ENCODE measurements at places on chromosomes 2 and 18. TPM values are rescaled to one million over a fixed set of nuclear protein-coding genes. Genes with fewer than 3 reads are reported as not detected.

The SRD5A2 gene
- total RNA-seq = not detected

The SP5 gene
- total RNA-seq = not detected

The PPP1R1C gene
- 1.9 TPM for total RNA-seq

The FOXI3 gene
- not detected for total RNA-seq

The DYSF gene
- 0.55 TPM for total RNA-seq

The MRPL44 gene
- 46.9 TPM for total RNA-seq

The CXCR1 gene
- total RNA-seq = not detected

The POMC gene
- total RNA-seq = not detected

The CHRND gene
- total RNA-seq = not detected

The CTAGE1 gene
- total RNA-seq = not detected

The UGT1A1 gene
- 0.88 TPM for total RNA-seq

The GCG gene
- not detected for total RNA-seq

The PAIP2B gene
- 0.30 TPM for total RNA-seq

The FOXD4L1 gene
- 0.24 TPM for total RNA-seq

The TSPYL6 gene
- not detected for total RNA-seq

The MAP4K4 gene
- total RNA-seq = 120 TPM
